ENCODE measurements at places on chromosomes 7 and 10. TPM values are rescaled to one million over a fixed set of nuclear protein-coding genes. Genes with fewer than 3 reads are reported as not detected.

DNA sequence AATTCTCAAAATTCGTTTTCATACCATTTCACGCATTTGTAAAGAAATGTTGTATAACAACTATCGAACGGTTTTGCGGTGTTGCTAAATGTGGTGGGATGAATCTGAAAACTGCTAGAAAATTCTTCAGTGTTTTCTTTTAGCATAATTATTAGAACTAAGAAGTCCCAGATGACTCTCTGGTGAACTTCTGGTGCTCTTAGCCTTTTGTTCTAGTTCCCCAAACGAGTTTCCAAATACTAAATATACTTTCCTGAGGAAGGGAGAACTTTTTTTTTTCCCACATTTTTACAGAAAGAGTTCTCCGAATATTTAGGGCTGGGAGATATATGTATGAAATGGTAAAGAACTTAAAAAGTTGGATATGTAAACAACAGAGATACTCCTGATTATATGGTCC is 82.5 kb downstream of the ICA1 start:
- DNase-seq: no peak

- no peak for DNase-seq
Measured at GRCh38 chr7:75830978-75831377, 17.4 kb upstream of the CCL24 start.

DNA sequence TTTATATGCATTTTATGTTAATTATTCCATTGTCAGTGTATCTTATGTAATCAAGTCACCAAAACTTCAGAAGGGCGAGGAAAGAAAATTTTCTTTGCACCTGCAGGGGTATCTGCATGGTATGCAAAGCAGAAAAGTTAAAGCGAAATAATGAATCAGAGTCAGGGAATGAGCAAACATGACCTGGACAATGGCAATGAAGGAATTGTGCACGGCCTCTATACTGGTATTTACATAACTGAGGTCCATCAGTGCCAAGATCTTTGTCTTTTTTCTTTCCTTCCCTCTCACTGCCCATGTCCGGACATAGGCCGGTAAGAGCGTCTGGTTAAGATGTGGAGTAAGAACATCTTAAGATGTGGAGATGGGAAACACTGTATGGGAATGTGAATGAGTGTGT is 14.4 kb upstream of the AKR1C3 start:
- DNase-seq: no peak

DNA sequence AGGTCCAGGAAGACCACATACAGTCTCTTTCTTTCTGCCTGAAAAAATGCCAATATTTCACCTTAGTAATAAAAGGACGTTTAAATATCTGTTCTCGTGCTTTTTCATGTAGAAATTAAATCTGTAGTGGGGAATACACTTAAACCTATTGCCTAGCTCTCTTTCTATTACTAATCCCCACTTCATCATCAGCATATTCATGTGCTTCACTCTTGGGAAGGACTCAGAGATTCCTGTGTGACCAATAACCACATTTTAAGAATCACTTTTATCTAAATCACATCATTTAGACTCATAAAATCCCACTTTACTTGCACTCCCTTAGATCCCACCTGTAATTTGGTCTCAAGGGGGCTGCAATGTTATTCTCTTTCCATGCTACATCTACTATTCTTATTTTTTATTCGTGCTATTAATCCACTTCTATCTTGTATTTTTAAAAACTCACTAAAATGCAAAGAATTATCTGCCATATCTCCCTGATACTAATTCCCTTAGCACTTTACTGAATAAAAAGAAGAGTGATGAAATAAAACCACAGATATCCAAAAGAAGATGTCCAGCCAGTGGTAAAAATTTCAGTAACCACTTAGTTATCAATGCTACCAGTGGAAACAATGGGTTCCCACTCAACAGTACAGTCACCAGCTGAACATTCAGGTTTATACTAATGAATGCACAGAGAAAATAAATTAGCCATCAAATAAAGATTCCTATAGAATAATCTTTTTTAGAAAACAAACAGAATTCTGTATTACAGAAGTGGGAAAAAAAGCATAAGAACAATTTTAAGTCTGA is 102.1 kb downstream of the PPP1R17 start:
- no peak for DNase-seq

FAM221A gene
- 29.5 TPM for polyA plus RNA-seq
